Stimulated activated CD4-positive, alpha-beta T cell treated with anti-CD3 and anti-CD28 coated beads, Interleukin-1b, Interleukin-23, amount 100 ng/mL, for 4 hours (primary cell): ENCODE measurements at places on chromosomes 1 and 21.

GRCh38 chr21:42703136-42703908, 49.9 kb downstream of the PDE9A start:
- no peak for DNase-seq

GRCh38 chr1:226873771-226874578, 3.6 kb downstream of the PSEN2 start:
- DNase-seq, result no peak

GRCh38 chr1:87170157-87170556, 158.5 kb upstream of the LMO4 start:
- DNase-seq, result no peak

DNA sequence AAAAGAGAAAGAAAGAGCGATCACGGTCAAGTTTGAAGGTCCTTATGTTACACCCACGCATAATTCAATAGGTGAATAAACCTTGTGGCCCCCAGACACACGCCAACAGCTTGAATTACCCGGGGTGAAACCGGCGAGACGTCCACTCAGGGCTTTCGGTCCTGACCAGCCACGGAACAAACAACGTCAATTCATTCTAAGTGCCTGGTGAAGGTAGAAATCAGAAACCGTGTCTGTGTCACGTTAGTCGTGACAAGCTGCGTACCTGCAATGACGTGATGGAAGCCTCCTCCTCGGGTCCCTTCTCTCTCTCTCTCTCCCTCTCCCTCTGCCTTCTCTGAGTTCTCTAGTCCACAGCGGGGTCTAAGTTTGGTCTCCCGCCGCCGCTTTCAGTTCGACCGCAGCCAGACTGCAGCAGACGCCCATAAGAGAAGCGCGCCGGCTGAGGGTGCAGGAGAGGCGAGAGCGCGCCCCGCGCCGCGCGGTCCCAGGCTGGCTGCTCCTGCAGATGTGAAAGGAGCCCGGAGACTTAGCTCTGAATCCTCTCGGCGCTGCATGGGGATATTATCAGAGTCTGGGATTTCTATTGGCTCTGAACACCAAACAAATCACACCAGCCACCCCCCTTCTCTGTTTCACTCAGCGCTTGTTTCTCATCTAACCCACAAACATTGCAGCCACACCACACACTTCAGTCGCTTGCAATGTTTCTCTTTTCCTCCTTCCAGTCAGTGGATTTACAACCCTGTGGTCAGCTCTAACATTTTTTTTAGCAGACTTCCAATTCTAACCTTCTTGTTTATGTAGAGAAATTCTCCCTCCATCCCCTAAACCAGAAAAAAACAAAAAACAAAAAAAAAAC, at the start of gene GREM2:
Gene GREM2, minus strand, starts transcription at position 537 of the 862 bp plus-strand sequence. CDS start 118,680 bp downstream, outside the sequence.
- no peak for DNase-seq

GRCh38 chr1:11908095-11908675, 18.0 kb downstream of the KIAA2013 start:
- no peak for DNase-seq

DNA sequence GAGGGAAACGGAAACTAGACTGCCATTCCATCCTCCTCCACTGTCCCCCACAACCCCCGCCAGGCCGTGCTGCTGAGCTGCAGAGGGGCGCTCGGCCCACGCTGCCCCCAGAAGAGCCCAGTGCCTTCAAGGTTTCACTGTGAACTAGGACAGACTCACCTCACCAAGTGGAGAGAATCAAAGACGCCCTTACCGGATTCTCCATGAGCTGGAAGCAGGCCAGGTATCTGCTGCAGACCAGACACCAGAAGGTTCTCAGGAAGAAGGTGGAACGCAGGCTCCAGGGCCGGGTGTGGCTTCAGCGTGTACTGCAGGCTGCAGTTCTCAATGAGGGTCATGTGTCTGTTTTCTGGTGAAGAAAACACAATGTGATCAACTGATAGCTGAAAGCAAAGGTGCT, 30.6 kb downstream of the NPHP4 start:
- no peak for DNase-seq

GRCh38 chr21:34133392-34133791, 60.0 kb downstream of the MRPS6 start:
- no peak for DNase-seq

- DNase-seq, result no peak
These were observed 84.4 kb downstream of the HSF2BP start for GRCh38 chr21:43574741-43575472.

- no peak for DNase-seq
These were observed 27.1 kb upstream of the HHAT start for GRCh38 chr1:210301615-210302000.

GRCh38 chr1:156090138-156090839, 8.0 kb upstream of the MEX3A start:
- DNase-seq, result no peak

DNA sequence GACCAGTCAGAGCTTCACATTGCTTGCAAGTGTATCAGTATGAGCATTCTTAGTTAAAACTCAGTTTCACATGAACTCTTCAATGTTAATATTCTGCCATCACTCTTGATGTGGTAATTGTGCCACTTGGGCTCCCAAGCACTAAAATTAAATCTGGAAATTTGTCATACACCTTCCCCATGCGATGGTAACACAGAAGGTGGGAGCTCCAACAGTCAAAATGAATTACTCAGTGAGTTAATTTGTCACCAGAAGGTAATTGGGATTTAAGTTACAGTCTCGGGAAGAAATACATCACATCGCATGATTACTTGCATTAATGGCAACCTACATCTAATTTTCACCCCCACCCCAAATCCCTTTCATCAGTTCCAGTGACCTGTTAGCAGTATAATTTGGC, 376.5 kb upstream of the DAB1 start:
- no peak for DNase-seq

DNA sequence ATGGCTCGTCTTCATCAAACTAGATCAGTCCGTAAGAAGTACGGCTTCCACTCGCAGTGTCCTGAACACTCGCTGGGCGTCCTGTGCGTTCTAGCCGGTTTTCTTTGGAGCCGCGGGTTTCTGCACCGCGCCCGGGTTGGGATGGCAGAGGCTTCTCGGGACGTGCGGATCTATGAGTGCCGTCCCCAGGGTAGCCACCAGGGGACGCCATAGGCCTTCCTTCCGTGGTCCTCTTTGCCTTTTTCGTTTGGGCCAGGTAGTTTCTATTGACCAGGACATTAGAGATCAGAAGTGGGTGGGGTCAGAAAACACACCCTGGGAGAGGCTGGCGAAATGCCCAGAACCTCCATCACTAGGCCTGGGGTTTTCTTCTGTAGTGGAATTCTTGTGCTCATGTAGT, 273.8 kb downstream of the FAM72C start:
- DNase-seq, result peak; percentile 7

GRCh38 chr1:113129529-113130185, 56.7 kb downstream of the LRIG2 start:
- no peak for DNase-seq

DNA sequence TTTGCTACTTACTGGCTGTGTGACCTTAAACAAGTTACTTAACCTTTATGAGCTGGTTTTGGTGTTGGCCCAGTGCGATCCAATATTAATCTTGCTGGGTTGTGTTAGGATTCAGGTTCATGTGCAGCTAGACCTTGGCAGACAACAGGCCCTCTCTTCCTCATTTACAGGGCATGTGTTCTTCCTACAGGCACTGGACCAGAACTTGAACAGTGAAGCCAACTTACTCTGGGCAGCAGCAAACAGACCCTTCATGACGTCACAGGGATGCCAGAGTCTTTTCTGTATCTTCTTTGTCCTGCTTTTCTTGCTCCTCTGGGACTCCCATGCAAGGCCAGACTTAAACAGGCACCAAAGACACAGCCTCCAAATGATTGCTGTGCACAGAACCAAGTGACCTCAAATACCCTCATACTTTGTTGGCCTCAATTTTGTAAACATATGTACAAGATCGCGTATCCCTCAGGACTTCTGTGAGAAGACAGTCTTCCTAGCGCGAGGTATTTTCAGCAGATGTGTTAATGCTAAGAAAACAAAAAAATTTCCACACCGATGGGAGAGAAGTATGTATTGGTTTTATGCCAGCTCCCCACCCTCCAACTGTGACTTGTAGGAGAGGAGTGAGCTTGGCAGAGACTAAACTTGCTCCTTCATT, 73.7 kb downstream of the URB2 start:
- no peak for DNase-seq

DNA sequence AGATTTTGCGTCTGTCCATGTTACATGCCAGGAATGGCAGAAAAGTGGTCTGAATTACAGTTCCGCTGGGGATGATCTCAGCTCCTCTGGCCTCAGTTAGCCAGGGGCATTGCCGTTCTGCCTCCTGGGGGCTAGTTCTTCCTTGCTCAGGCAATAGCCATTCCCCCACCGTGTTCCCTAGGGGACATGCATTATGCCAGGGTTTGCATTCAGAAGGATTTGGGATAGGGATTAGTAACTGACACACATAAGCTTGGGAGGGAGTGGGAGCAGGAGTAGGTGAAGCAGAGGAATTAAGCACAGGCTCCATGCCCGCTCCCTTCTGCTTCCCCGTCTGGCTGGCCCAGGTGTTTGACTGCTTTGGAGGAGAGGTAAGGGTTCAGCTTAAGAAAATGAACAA, 12.7 kb downstream of the LRRC71 start:
- DNase-seq, result no peak

- DNase-seq, result no peak
These were observed 144.0 kb upstream of the CD34 start for GRCh38 chr1:208054911-208055379.

DNA sequence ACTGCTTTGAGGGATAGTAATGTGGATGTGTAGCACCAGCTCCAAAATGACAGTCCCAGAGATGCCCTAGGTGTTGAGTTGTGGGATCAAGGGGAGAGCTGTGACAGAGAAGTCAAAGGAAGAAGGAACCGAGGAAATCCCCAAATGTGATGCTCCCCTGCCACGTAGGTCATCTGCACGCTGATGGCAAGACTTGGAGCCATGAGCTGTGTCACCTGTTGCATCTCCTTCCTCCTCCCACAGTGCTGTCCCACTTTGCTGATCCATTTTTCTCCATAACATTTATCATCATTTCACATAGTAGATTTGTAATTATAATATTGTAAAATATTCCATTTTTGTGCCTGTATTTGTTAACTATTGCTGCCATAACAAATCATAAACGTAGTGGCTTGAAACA, 17.6 kb upstream of the RCAN1 start:
- DNase-seq, result no peak

GRCh38 chr1:56491441-56491840, 87.9 kb downstream of the PLPP3 start:
- DNase-seq, result no peak

DNA sequence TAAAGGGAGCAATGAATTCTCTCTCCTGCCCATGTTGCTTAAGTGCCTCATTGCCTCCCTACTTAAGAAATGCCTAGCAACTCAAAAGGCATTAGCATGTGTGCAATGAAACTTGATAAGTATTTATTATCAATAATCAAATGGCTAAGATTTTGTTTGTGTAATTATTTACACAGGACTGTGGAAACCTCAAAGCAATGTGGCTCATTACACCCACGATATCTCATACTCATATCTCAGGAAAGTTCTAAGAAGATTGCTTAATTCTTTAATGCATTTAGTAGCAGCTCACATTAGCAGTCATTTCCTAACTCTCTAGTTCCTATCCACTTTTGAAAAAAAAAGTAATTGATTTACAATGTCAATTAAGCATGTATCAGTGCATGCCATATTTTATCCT, 253.3 kb downstream of the DUSP10 start:
- no peak for DNase-seq
